Inflammatory macrophage (primary cell): ENCODE measurements at places on chromosomes 16 and 17.

- no peak for DNase-seq
These were observed 4.0 kb upstream of the NPRL3 start for GRCh38 chr16:142405-142967.

- peak; percentile 84 for DNase-seq
These were observed 202.0 kb downstream of the C16orf78 start for GRCh38 chr16:49575346-49576172.

GRCh38 chr16:63038397-63039106, 1002.3 kb upstream of the CDH8 start:
- DNase-seq = no peak

- peak; percentile 56 for DNase-seq
These were observed 9.1 kb upstream of the CD300E start for GRCh38 chr17:74632617-74633016.

DNA sequence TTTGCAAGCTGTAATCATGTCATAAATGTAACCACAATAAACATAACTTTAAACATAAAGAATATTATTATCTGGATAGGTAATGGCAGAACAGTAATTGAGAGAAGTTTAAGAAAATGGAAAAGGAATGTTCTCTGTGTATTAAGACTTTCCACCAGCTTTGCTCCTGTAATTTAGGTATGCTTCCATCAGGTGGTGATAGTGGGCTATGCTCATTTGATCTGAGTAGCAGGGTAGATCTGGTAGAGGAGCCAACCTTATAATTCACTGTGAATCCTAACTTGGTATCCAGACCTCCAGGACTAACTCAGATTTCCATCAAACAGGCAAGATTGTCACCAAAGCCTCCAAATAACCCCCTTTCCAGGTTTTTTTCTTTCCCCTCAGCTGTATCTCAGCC, 137.9 kb upstream of the ZKSCAN2 start:
- DNase-seq = no peak

- no peak for DNase-seq
These were observed 80.6 kb downstream of the LMF1 start for GRCh38 chr16:890217-890616.

- DNase-seq = no peak
These were observed 6.7 kb downstream of the GIT1 start for GRCh38 chr17:29582772-29583171.

DNA sequence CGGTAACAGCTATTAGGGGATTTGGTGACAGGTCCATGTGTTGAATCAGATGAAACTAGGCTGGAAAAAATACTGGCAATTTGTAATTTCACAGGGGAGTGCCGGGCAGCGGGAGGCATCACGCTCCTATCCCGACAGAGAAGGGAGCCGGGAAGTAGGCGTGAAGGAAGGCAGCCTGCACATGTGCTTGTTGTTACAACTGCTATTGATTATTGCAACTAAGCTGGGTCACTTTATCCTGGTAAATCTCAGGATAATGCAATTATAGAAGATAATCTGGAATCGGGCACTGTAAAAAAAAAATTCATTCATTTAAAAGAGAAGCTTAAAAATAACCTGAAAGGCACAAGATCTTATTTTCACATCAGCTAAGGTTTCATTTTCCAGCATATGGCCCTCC, 180.6 kb downstream of the FOXL1 start:
- DNase-seq = no peak

DNA sequence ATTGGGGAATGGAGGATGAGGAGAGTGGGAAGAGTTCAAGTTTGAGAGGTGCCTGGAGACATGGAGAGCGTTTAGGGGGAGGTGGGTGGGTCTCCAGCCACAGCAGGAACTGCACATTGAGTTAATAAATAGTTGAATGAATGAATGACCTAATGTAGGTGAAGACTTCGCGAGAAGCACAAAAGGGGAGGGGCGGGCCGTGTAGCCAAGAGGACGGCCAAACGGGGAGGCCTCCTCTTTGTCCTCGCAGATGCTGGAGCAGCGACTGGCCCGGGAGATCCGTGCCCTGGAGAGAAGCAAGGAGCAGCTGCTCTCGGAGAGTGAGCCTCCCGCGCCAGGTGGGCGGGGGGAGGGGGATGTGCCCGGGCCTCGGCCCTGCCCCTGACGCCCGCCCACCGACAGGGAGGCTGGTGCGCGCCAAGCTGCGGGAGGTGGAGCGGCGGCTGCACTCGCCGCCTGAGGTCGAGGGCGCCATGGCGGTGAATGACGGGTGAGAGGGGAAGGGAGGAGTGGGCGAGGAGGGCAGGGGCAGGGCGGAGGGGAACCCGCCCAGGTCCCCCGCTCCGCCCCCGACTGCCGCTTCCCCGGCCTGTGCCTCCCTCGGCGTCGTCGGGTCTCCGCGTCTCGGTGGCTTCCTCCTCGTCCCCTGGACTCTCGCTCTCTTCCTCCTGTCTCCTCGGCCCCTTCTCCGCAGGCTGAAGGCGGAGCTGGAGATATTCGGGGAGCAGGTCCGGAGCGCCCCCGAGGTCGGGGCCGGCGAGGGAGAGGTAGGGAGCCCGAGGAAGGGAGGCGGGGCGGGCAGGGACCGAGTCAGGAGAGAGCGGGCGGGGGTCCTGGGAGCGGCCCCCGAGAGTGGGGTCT, 12.9 kb downstream of the SYCE1L start:
- peak; percentile 52 for DNase-seq

- DNase-seq = no peak
These were observed 194.4 kb upstream of the TOX3 start for GRCh38 chr16:52741351-52741750.

DNA sequence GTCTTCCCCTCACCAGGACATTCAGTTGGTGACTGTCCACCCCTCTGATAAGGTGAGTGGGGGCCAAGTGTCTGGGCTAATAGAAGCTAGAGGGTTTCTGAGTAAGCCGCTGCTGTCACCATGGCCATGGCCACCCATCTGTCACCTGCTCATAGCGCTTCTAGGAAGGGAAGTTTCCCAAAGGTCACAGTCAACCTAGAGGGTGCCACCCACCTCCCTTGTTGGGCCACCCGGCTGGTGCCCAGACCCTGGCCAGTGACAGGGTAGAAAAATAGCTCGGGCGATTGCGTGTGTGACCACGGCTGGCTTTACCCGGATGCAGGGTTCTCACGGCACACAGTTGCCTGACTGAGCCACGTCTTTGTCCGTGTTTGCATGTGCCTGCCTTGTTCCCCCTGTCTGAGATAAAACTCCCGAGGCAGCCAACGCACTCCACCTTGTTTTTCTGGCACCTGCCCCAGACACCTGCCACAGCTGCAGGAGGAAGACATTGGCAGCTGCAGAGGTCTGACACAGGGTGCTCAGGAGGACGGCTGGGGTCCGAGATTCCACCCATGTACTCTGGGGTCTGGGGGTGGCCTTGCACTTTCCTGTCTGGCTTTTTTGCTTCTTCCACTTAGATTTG, 809 bp downstream of the PIRT start:
- DNase-seq = no peak

- no peak for DNase-seq
These were observed 66.3 kb downstream of the CLEC16A start for GRCh38 chr16:11010575-11011221.

- DNase-seq = no peak
These were observed 176.3 kb downstream of the HS3ST4 start for GRCh38 chr16:25868106-25868505.

DNA sequence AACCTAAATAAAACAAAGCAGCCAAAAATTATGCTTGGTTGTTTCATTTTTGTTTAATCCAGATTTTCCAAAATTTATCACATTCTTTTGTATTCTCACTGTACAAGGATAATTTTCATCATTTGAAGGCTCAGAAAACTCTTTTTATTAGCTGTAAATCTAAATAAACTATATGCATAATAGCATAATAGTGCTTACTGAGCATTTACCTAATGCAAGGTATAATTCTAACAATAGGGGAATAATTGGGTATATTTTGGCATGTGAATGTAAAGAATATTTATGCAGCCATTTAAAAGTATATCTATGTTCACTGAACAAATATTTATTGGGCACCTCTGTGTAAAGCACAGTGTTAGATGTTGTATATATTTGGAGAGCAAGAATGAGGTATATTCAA, 17.0 kb downstream of the PALB2 start:
- DNase-seq = no peak

DNA sequence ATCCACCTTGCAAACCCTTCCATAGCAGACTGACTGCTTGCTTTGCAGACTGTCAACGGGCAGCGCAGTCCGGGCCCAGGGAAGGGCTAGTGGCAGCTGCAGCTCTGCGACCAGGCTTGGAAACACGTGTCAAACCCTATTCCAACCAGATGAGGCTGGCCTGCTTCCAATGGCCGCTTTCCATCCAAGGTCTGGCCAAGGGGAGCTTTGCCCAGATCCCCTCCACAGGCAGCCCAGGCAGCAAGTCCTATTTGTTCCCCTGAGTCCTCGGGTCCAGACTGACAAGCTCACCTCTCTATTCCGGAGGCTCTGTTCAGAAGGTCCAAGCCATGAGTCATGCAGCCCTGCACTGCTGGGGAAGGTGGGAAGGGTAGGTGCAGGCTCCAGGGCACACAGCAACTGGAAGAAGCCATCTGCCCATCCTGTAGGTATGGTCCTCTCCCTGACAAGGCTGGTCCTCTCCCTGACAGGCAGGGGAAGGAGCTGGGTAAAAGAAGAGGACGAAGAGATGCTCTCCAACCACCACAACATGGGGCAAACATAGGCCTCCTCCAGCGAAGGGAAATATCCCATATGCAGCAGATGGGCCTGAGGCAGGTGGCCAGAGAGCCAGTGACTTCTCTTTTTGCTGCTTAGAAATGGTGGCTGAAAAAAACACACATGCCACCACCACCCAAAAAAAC, 22.6 kb upstream of the AXIN2 start:
- no peak for DNase-seq

DNA sequence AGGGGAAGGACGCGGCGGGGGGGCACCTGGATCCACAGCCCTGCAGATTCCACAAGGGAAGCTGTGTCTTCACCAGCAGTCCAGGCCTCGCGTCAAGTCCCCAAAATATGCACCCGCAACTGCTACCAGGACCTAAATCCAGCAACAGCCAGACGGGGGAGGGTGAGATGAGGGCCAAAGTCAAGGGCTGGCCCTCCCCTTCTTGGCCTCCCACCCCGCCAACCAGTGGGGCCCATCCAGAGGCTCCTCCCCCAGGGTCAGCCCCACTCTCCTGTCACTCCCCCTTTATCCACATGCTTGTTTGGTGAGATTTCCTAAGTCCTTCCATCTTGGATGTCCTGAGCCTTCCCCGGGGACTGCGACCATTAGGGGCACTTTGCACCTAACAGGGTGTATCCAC, 138.7 kb downstream of the ENGASE start:
- DNase-seq = no peak

DNA sequence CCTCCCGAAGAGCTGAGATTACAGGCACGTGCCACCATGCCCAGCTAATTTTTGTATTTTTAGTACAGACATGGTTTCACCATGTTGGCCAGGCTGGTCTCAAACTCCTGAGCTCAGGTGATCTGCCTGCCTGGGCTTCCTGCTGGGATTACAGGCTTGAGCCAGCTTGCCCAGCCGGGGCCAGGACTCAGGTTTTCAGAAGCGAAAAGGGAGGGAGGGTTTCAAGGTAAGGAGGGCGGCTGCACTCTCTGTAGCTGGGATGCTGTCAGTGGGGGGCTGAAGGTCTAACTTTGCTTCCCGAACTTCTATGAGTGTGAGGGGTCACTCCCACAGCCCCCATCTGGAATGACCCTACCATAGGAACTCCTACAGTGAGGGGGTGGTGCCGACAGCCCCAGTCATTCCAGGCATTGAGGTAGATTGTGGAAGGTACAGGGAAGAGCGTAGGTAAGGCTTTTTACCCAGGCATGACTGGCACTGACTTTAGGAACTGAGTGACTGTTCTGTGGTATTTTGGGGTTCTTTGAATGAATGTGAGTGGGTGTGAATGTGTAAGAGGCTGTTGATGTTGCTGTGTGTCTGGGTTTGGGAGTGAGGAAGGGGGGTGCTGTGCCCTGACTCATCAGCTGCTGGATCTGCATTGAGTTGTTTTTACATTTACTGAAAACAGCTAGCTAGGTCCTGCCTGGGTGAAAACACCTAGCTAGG, 3.8 kb upstream of the C1QL1 start:
- DNase-seq = no peak

DNA sequence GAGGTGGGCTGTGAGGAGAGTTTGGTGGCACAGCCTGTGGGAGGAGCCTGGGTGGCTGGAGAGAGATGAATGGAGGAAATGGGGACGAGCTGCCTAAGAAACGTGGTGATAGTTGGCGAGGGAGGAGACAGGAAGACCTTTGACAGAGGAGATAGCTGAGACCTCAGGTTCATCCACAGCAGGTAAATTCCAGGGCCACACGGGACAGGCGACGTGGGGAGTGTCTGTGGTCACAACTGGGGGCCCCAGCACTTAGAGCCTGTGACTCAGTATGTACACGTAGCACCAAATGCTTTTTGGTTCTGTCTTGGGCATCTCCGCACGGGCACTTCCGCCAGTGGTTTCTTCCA, 7.7 kb downstream of the MINK1 start:
- DNase-seq = no peak

DNA sequence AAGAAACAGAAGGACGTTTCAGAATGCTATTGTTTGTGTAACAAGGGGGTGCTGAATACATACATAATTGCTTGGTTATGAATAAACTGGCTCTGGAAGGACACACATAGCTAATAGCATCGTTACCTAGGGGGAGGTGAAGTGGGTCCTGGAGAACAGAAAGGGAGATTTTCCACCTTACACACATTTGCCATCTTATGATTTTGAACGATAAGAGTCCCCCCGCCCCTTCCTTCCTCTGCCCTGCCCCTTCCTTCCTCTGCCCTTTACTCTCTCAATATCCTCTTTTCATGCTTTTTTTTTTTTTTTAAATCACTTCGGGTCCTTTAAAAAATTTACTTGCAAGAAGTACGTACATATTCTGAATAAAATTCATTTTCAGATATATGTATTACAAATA, 902 bp upstream of the DHRS7B start:
- peak; percentile 47 for DNase-seq

- no peak for DNase-seq
These were observed 31.5 kb downstream of the RBL2 start for GRCh38 chr16:53465606-53466280.

GRCh38 chr17:38920374-38921291, 4.8 kb upstream of the LASP1NB start:
- DNase-seq = no peak

- DNase-seq = no peak
These were observed 52.7 kb downstream of the CENPV start for GRCh38 chr17:16300554-16300953.

DNA sequence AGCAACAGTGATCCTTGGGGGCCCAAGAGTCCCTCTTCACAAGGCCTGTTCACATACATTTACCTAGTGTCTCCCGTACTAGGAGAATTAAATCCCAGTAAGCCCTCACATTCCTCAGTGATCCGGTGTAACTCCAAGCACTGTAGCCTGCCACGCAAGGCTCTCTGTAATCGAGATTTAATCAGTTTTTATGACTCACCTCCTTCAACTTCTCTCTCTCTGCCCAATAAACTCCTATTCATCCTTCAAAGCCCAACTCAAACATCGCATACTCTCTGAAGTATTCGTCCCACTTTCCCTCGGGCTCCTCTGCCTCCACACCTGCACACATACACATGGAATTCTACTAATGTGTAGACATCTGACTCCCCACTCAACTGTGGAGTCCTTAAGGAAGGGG, 141.8 kb downstream of the CMIP start:
- DNase-seq = no peak

GRCh38 chr16:85612191-85612800, 826 bp upstream of the GSE1 start:
- peak; percentile 50 for DNase-seq
